ENCODE measurements at places on chromosomes 11 and 22.
A peak's percentile ranks its signal among the peaks of the same experiment; 100 is the strongest.

DNA sequence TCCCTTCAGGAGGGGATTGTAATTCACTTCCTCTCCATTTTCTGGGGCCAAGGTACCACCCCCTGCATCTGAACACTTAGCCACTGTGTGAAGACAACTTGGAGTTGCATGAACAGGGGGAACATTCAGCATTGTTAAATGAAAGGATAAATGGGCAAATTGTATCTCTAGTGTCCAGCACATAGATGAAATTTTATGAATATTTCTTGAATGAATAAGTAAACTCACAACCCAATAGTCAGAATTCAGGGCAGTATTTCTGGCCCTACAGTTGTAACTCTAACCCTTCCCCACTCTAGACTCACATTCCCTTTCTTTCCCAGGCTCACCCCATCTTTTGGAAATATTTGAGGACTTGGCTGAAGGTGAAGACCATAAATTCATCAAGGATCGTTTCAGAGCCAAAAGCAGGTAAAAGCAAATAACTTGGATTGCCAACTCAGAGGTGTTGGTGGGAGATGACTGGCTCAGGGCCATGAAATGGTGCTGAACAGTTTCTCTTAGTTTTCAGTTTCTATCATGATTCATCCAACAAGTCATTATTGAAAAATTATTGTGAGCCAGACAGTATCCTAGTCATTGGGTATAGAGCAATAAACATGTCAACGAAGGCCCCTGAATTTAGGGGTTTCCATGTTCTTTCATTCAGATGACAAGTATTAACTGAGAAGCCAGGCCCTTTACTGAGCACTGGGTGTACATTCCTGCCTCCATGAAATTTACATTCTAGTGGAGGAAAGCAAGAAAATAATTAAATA is 33.3 kb upstream of the ZC3H12C start:
- DNase-seq: peak; percentile 67

GRCh38 chr11:2699531-2700414 is at the start of gene KCNQ1OT1:
TSS of gene KCNQ1OT1 (minus strand) at chr11:2699994.
- peak; percentile 91 for DNase-seq

- no peak for DNase-seq
Measured at GRCh38 chr22:47192651-47193437, 430.4 kb downstream of the TBC1D22A start.

GRCh38 chr22:27531782-27532530 is 269.6 kb downstream of the MN1 start:
- peak; percentile 94 for DNase-seq

- DNase-seq: peak; percentile 14
Measured at GRCh38 chr11:61480994-61481335, 27.6 kb upstream of the LRRC10B start.

GRCh38 chr11:61037441-61038093 is 64.7 kb upstream of the CD5 start:
- DNase-seq: peak; percentile 75

- no peak for DNase-seq
Measured at GRCh38 chr11:41274831-41275230, 184.6 kb downstream of the LRRC4C start.

DNA sequence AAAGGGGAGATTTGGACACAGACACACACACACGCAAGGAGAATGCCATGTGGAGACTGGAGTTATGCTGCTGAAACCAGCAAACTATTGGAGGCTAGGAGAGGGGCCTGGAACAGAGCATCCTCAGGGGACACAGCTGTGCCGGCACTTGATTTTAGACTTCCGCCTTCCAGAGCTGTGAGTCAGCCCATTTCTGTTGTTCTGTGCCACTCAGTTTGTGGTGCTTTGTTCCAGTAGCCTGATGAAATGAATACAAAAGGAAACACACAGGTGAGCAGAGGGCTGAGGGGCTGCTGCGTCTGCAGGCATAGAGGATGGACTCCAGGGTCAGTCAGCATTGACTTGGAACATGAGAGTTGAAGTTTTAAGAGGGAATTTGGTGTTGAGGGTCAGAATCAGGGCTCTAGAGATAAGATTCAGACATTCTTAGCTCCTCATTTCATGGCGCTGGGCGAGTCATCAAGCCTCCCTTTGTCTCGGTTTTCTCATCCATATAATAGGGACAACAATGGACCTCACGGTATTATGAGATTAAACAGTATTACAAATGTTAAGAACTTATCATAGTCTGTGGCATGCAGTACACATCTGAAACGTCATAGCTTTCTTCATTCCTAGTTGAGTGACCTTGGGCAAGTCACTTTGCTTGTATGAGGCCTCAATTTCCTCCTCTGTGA is 191.0 kb downstream of the MIAT start:
- peak; percentile 64 for DNase-seq

DNA sequence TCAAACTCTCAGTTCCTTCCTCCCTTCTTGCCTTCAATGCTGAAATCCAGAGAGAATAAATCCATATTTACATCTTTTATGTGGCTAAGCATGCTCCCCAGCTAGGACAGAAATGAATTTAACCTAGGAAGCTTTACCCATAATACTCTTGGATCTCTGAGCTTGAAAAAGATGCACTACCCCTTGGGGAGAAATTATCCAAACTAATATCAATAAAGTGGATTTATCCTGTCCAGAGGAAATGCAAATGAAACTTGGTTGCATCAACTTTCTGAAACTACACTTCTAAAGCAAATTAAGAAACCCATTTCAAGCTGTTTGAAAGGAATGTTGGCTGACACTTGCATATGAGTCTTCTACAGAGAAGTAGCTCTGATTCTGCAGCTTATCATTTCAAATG is 347.9 kb downstream of the TTC28 start:
- DNase-seq: no peak

DNA sequence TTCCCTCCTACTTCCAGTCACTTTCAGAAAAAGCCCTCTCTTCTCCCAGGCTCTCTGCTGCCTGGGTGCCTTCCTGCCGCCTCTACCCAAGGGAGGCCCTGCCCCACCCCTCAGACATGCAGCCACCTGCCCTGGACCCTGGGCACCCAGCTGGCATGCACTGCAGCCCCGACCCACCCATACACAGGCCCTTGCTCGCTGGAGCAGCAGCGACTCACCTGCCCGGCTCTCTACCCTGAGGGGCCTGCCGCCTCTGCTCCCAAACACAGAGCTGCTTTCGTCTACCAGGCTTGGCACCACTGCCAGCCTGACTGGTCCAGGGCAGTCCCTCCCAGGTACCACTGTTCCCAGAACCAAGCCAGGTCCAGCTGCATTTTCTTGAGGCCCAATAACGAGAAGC is 1.2 kb upstream of the TSSK2 start:
- DNase-seq: no peak

- no peak for DNase-seq
Measured at GRCh38 chr11:98564233-98564632, 456.5 kb upstream of the CNTN5 start.

- DNase-seq: peak; percentile 63
Measured at GRCh38 chr11:105673089-105673488, 63.2 kb downstream of the GRIA4 start.

DNA sequence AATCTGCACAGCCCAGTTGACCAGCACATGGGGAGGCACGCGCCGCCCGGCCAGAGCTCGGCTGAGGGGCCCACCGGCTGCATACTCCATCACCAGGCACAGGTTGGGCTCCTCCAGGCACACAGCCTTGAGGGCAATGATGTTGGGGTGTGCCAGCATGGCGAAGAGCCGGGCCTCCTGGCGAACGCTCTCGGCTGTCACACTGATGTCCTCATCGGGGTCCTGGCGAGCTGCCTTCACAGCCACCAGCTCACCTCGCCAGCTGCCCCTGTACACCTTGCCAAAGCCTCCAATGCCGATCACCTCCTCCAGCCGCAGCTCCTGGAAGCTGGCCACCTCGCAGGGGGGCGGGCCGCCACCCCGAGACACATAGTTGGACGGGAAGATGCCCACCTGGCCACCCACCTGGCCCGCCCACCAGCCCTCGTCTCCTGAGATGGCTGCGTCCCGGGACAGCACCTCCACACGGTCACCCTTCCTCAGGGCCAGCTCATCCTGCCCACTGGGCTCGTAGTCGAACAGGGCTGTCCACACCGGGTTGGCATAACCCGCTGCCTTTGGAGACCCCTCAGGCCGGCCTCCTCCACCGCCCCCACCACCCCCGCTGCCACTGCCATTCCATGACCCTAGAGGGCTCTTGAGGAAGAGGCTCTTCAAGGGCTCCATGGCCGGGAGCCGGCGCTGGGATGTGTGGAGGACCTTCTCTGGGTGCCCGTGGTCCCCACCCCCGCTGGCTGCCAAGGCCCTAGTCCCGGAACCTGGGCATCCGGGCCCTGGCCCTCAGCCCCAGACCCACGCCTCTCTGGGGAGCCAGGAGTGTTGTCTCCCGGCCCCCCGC is 711 bp downstream of the MAP3K11 start:
- no peak for DNase-seq

DNA sequence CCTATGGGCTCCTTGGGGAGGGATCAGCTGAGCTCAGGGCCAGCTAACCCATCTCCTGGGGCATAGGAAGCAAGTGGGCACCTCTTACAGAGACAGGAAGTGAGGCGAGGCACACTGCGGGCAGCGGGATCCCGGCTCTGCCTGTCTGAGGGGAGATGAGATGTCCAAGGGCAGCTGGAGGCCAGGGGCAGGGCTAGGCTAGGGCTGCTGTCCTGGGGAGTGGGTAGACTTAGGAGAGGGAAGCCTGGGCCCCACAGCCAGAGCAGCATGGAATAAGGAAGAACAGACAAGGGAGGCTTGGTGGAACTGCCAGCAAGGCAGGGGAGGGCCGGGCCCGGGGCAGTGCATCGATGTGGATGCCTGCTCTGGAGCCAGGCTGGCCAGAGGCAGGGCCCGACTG is 76.3 kb downstream of the MORC2 start:
- no peak for DNase-seq

DNA sequence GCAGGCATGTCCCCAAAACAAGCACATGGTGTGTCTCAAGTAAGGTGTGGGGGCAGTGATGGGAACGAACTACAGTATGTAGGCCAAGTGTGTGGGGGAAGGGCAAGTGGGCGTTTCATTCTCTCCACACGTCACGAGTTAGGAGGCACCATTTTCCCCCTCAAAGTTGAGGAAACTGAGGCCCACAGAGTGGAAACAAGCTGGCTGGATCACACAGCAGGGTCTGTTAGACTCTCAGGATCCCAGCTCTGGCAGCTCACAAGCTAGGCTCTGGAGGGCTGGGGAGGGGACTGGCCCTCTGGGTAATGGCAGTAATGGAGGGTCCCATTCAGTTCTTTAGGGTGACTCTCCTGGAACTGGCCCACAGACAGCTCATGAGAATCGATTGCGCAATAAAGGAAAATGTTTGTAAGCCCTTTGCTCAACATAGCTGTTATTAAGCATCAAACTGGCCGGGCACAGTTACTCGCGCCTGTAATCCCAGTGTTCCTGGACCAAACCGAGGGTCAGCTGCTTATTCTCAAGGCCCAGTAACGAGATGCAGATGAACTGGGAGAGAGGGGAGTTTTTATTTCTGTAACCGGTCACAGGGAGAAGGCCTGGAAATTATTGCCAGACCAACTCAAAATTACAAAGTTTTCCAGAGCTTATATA is 24.1 kb upstream of the TUB start:
- DNase-seq: peak; percentile 13

DNA sequence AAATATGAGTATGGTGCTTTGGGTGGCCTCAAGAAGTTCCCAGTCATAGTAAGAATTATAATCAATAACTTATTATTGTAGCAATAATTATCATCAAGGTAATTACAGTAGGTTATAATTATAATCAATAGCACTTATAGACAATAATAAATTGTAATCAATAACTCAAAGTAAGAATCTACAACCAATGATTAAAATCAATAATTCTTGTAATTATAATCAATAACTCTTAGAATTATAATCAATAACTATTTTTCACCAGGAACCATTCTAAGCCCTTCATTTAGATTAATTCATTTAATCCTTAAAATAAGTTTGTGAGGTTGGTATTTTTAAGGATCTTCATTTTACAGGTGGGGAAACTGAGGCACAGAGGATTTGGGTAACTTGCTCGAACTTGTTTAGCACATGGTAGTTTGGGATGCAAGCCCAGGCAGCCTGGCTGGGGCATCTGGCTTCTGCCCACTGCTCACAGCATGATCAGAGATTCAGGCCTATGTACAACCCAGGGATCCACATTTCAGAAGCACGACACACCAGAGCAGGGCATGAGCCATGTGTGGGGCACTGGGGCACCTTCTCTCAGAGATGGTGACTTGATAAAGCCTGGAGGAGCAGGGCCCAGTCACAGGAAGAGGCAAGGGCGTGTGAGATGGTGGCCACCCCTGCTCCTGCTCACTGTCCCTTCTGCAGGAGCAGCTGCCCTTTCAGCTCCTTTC is 46.6 kb downstream of the SLC1A2 start:
- DNase-seq: no peak

DNA sequence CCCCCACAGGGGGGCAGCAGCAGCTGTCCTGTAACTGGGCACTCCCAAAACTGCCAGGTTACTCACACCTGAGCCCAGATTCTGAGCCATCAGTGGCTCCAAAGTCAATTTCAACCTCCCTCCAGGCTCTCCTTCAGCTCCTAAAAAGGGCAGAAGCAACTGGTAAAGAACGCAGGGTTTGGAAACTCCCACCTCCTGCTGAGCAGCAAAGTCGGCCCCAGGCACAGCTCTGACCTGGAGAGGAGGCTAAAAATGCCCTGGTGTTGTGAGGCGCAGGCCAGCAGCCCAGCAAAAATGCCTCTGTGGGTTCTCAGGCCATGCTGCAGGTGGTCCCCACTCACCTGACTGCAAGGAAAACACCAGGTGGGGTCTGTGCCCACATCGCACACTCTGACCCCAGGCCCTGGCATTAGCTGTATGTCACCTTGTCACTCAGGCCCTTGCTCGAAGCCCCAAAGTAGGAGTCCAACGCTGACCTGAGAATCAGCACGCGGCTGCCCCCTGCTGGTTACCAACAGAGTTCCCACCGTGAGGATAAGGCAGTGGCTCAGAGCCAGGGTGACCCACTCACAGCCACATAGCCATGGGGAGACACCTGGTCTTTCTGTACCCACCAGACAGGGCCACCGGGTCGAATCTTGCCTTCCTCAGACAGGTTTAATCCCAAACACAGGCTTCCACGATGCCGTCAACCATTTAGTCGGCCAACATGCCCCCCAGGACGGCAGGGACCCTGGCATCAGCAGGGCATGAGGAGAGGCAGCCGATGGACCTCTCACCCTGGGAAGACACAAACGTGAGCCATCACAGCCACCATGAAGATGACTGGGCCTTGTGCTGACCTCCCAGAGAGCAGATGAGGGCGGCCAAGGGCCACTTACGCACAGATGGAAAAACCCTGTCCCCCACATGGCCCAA is 11.1 kb downstream of the POLR3H start:
- DNase-seq: peak; percentile 56

- DNase-seq: no peak
Measured at GRCh38 chr22:20652582-20652981, 121.3 kb upstream of the SERPIND1 start.

All from fibroblast of skin of back (primary cell).